ENCODE measurements at places on chromosomes 1 and 21.

- no peak overlapping the region for H3K4me3 ChIP-seq
- H3K36me3 ChIP-seq = no peaks in the 10 kb centered on the region
- H3K27ac ChIP-seq = no peak overlapping the region
- no peak for ATAC-seq
- peaks cover 3% of the 10 kb centered on the region for H3K4me1 ChIP-seq
Measured at GRCh38 chr1:230236301-230237008, 169.4 kb downstream of the GALNT2 start.

- no peak overlapping the region for H3K27ac ChIP-seq
- H3K36me3 ChIP-seq = no peaks in the 10 kb centered on the region
- peaks cover 4% of the 10 kb centered on the region for H3K4me1 ChIP-seq
- no peak overlapping the region for H3K4me3 ChIP-seq
- H3K27me3 ChIP-seq = no peaks in the 10 kb centered on the region
Measured at GRCh38 chr1:41618066-41618825, 133.8 kb upstream of the EDN2 start.

DNA sequence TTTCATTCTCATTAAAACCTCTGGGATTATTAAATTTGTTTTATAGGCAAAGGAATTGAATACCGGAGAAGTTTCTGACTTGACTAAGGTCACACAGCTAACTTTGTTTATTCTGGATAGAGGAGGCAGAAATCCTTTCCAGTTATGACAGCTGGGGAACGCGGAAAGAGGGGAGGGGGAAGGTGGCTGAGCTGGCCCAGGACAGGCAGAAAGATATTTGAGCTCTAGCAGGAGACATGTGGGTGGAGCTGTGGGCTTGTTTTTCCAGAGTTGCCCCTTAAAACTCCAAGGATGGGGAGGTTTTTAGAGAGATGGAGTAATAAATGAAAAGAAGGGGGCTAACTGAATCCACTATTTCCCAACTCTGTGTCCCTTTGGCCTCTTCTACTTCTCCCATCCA is 27.8 kb downstream of the FOXD2 start:
- ATAC-seq = no peak
- peaks cover 72% of the 10 kb centered on the region for H3K27me3 ChIP-seq
- H3K4me3 ChIP-seq = no peak overlapping the region
- no peaks in the 10 kb centered on the region for H3K36me3 ChIP-seq

DNA sequence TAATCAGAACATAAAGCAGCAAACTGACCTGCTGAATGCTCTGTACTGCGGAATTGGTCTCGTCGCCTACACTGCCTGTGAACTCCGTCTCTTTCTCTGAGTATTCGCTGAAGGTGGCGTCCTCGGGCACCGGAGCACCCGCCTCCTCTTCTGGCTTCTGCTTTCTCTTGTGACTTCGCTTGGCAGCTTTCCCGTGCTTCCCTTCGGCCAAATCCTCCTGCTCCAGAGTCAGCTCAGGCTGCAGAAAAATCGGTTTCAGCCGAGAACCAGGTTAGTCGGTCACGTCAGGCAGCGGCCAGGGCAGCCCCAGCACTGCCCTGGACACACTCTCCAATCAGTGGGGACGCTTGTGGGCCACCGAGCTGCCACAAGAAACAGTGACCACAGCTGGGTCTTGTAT is 35.8 kb upstream of the RIPK4 start:
- peak overlapping the region; percentile 12 for H3K4me3 ChIP-seq
- no peak overlapping the region for H3K27ac ChIP-seq
- H3K4me1 ChIP-seq = no peaks in the 10 kb centered on the region
- H3K36me3 ChIP-seq = no peaks in the 10 kb centered on the region

DNA sequence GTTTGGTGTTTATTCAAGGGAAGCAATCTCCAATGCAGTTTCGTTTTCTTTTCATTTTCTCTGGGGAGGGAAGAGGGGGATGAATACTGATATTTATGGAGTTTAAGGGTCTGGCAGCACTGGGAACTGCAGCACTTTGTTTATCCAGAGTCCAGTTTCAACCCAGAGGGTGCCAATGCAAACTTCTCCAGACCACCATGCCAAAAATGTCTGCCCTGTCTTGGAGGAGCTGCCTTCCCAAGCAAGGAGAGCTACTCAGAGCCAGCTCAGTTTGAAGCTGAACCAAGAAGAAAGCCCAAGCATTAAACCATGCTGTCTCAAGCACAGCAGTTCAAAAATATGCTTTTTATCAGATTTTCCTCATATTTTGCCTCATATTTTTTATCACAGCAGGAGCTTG is 589.7 kb downstream of the LMO4 start:
- no peak overlapping the region for H3K4me3 ChIP-seq
- H3K27ac ChIP-seq = no peak overlapping the region

DNA sequence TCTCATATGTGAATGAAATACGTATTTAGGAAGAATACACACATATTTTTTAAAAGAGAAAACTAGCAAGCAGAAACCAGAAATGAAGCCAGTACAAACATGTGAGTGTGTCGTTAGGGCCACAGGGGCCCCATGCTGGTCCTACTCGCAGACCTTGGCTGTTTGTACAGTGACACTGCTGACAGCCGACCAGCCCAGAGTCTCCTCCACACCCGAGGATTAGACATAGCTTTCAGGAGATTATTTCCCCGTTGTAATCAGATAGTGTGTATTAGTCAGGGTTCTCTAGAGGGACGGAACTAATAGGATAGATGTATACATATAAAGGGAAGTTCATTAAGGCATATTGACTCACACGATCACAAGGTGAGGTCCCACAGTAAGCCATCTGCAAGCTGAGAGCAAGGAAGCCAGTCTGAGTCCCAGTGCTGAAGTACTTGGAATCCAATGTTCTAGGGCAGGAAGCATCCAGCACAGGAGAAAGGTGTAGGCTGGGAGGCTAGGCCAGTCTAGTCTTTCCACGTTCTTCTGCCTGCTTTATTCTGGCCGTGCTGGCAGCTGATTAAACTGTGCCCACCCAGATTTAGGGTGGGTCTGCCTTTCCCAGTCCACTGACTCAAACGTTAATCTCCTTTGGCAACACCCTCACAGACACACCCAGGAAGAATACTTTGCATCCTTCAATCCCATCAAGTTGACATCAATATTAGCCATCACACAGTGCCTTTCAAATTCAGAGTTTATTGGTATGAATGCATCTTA is 51.2 kb downstream of the DIP2A start:
- no peak for ATAC-seq
- no peak overlapping the region for H3K4me3 ChIP-seq
- H3K27me3 ChIP-seq = no peaks in the 10 kb centered on the region
- no peak overlapping the region for H3K27ac ChIP-seq
- H3K4me1 ChIP-seq = peaks cover 5% of the 10 kb centered on the region

DNA sequence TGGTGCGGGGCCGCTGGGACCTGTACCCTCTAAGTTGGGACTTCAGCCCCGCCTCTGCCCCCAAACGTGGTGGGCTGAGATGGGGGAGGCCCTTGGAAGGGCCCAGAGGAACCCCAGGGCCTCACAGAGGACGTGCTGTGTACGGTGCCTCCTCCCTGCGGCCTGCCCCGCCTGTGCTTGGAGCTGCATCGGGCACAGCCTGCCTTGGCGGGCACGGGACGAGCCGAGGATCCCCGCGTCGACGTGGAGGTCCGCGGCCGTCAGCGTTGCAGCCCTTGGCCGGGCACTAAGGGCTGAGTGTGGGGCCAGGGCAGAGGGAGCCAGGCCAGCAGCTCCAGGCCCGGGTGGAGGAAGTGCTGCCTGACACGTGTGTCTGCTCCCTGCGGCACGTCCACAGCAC is 43.4 kb downstream of the PRKCZ start:
- no peaks in the 10 kb centered on the region for H3K36me3 ChIP-seq
- no peak overlapping the region for H3K27ac ChIP-seq
- no peaks in the 10 kb centered on the region for H3K4me1 ChIP-seq
- no peak overlapping the region for H3K4me3 ChIP-seq
- peaks cover 36% of the 10 kb centered on the region for H3K27me3 ChIP-seq

DNA sequence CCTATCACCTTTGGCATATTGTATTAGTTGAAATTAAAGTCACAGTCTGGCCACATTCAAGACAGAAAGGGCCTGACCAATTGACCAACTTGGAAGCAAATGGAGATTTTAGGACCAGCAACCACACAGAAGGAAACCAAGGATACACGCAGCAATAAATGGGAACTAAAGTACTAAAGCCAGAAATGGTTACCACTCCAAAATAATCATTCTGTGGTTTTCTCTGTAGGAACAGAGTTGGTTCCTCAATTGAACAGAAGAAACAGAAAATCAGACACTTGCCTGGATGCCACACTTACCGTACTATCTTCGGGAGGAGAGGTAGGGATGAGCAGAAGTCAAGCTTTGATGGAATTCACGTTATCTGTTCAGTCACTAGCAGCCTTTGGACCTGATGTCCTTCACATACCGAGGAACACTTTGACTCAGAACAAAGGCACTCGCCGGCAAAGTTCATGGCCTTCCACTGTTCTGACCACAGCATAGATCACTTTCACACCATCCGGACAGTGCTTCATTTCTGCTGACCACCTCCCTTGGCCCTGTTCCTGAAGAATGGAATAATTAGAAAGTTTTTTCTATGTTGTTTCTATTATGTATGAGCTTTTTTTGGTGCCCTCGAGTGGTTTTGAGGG is 96.9 kb downstream of the LPAR3 start:
- H3K36me3 ChIP-seq = no peaks in the 10 kb centered on the region
- no peaks in the 10 kb centered on the region for H3K27me3 ChIP-seq
- H3K4me1 ChIP-seq = no peaks in the 10 kb centered on the region
- H3K4me3 ChIP-seq = no peak overlapping the region

GRCh38 chr1:242524571-242525359 is at the start of gene PLD5:
Gene PLD5, minus strand, starts transcription at chr1:242524697.
- peak within 1 kb of the TSS; percentile 54 for H3K4me3 ChIP-seq
- H3K4me1 ChIP-seq = no peaks in the 10 kb centered on the region
- ATAC-seq = peak; percentile 46

DNA sequence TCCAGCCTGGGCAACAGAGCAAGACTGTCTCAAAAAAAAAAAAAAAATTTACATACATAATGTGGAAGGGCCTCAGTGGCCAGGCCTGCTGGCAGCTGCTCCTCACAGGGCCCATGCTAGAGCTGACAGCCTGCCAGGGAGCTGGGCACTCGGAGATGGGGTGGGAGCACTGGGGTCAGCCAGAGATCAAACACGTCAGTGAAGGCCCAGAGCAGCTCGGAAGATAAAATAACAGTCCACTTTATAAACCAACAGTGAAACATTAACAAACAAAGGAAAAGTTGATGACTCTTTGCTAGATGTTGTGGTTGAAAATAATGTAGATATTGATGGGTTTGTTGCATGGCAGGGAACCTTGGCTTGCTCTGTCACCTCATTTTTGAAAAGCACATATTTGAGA is 42.7 kb downstream of the ATP5PF start:
- H3K36me3 ChIP-seq = no peaks in the 10 kb centered on the region
- no peak overlapping the region for H3K4me3 ChIP-seq
- ATAC-seq = no peak
- H3K27me3 ChIP-seq = no peaks in the 10 kb centered on the region
- H3K27ac ChIP-seq = no peak overlapping the region
- no peaks in the 10 kb centered on the region for H3K4me1 ChIP-seq

DNA sequence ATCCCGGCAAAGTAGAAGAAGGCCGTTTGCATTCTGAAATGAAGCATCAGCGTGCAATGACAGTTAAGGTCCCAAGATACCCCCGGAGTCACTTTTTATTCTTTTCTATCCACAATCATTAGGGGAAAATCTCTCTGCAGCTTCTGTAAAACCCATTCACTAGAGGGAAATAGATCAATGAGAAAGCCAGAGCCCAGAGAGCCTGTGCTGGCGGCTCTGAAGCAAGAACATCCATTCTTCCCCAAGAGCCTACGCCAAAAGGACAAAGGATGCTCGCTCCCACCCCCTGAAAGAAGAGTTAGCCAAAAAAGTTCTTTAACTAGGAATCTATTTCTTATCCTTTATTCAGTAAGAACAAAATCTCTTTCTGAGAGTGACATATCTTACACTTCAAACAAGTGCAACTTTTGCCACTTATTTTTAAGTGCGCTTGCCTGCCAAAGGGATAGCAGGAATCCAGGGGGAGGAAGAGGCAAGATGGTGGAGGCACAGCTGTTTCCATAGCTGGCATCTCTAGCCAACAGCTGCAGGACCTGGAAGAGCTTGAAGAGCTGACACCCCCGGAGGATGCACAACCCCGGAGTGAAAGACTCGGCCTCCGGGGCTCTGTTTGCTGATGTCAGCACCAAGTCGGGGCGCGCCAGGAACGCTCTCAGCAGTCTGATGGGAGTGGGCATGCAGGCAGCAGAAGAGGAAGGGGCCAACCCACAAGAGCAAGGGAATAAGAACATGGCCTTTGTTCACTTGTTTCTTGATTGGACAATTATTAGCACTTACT is 68.7 kb downstream of the KCNN3 start:
- no peak overlapping the region for H3K4me3 ChIP-seq
- H3K4me1 ChIP-seq = peaks cover 3% of the 10 kb centered on the region
- no peak for ATAC-seq
- no peak overlapping the region for H3K27ac ChIP-seq
- no peaks in the 10 kb centered on the region for H3K36me3 ChIP-seq

- no peak overlapping the region for H3K4me3 ChIP-seq
- no peak for ATAC-seq
- no peaks in the 10 kb centered on the region for H3K4me1 ChIP-seq
Measured at GRCh38 chr1:160877221-160877620, 7.8 kb downstream of the ITLN1 start.

DNA sequence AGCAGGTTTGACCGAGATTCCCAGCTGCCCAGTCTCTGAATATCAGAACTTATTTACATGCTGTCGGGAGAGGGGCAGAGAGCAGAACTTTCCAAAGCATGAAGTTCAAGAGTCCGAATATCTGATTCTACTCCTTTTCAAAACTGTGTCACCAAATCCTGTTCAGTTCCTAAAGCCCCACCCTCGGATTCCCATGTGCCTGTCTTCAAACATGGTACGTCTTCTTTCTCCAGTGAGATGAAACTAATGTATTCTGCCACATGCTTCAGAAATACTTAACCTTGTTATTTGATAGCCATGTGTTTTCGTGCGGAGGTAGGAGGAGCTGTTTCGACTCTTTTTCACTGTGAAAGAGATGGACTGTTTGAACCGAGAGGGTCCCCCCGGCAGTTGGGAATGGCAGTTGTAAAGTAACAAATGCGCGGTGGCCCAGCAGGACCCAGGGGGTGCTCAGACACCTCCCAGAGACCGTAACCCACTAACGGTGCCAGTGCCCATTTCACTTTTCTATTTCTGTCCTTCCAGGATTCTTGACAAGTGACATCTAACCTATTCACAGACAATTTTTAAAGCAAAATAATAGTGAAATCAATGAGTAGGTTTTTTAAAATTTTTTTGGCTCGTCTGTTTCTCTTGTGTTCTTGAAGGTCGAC is 67.2 kb downstream of the ZBTB18 start:
- no peak overlapping the region for H3K4me3 ChIP-seq
- no peaks in the 10 kb centered on the region for H3K27me3 ChIP-seq
- no peaks in the 10 kb centered on the region for H3K36me3 ChIP-seq
